ENCODE measurements at places on chromosomes 6 and 20.

DNA sequence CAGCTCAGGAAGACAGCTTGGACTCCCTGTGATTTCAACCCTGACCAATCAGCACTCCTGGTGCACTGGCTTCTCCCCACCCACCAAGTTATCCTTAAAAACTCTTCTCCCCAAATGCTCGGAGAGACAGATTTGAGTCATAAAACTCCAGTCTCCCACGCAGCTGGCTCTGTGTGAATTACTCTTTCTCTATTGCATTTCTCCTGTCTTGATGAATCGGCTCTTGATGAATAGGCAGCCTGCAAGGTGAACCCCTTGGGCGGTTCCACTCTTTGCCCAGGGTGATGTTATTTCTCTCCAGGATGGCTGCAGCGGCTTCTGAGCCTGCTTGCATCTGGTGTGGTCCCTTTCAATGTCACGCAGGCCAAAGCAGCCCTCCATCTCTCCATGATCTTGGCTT, 12.4 kb downstream of the SLC52A3 start:
- no peak for DNase-seq

DNA sequence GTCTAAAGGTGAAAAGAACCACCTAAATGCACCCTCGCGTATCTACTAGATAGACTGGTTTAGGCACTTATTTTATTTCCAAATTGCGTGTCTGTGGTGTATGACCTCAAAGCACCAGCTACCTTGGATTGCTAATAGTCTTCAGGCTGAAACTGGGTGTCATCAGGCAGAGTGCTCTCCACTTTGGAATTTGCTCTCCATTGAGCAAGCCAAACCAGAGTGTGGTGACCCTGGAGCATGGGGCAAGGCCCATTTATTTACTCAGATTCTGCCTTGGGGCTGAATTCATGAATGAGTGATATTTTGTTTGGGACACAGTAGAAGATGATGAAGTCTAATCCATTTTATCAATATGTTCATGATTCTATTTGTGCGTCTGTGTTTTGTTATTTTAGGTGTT, 812.8 kb upstream of the SLC35B3 start:
- DNase-seq: no peak

DNA sequence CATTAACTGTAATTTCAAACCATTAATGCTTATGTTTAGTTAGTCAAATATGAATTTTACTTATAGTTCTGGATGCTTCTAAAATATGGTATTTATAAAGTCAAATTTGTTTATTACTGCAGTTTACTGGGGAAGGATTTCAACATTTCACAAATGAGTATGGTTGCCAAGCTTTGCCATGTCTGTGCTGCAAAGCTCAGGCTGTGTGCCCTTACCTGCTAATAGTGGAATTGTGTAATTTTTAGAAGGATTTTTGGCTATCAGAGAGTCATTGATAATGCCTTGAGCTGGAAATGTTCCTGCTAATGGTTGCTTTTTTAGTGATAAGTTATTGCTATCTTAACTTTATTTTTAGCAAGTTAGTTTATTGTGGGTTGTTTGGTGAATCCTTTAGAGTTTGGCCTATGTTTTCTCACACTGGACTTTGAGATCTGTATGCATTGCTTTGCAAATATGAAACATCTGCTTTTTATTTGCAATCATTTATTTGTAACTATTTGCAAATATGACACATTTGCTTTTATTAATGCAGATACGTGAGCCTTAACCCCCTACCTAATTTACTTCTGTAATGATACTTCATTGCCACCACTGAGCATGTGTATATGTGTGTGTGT, 105.8 kb downstream of the CD109 start:
- no peak for DNase-seq

GRCh38 chr6:44653761-44654218, 266.3 kb downstream of the CDC5L start:
- DNase-seq: no peak

DNA sequence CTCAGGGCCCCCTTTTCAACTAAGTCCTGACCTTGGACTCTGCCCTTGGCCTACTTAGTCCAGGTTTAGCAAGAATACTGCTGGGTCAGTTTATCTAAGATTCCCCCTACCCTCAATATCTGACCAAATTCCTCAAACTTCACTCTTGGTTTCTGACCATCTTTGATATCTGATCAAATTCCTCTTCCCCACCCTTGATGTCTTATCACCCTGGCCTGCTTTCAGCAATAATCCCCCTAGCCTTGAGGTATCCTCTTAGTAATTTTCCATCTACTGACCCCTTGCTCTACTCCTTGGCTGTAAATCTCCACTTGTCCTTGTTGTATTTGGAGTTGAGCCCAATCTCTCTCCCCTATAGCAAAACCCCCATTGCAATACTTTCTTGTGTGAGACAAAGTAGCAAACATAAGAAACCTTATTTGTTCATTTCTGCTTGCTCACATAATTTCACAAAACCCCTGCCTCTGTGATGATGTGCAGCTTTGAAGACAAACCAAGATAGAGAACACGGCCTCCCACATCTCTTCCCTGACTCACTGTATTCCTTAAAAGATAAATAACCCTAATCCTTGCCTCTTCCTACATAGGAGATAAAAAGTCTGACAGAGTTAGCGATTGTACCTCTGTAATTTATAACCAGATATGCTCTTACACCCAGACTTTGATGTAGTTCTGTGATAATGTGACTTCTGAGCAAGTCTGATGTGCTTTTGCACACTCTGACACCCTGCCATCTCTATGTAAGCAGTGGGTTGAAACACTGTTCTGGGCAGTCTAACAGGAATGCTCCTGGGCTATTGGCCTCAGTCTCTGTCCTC, 13.8 kb upstream of the IYD start:
- no peak for DNase-seq

DNA sequence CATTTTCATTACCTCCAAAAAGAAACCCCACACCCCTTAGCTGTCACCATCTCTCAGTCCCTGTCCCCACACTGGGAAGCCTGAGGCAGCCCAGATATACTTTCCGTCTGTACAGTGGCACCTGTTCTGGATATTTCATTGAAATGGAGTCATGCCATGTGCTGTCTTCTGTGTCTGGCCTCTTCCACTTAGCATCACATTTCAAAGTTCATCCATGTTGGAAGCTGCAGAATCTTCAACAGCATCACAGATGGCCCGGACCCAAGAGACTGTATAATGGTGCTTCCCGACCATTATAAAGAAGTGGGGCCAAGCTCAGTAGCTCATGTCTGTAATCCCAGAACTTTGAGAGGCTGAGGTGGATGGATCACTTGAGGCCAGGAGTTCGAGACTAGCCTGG, 58.4 kb downstream of the DLGAP4 start:
- no peak for DNase-seq

- DNase-seq: no peak
Observed at GRCh38 chr6:142705054-142705453, 239.9 kb downstream of the HIVEP2 start.

DNA sequence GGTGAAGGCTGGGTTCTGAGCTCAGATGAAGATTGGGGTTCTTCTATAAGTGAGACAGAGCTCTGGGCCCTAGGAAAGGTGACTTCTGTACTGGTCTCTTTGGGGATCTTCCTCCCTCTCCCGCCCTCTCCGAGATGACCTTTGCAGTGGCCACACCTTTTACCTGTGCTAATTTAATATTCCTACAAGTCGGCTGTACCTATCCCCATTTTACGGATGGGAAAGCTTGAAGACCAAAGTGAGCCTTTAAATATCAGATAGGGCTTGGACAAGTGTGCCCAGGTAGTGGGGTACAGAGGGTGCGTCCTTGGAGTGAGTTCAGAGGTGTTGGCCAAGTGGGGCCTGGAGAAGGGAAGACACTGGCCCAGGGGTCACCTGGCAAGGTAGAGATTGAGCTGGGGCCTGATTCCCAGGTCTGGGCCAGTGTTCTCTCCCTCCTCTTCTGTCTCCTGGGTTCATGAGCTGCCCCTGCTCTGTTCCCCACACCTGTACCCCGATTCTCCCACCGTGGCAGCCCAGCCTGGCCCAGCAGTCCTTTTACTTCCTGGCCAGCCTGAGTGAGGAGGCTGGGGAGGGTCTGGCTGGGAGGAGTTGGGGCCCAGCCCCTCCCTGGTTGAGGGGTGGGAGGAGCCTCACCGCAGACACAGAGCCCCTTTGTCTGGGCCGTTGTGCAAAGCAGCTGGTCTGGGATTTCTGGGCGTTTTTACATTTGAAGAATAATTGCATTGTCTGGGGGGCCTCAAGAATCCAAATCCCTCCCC, 152.1 kb upstream of the RNF24 start:
- no peak for DNase-seq

DNA sequence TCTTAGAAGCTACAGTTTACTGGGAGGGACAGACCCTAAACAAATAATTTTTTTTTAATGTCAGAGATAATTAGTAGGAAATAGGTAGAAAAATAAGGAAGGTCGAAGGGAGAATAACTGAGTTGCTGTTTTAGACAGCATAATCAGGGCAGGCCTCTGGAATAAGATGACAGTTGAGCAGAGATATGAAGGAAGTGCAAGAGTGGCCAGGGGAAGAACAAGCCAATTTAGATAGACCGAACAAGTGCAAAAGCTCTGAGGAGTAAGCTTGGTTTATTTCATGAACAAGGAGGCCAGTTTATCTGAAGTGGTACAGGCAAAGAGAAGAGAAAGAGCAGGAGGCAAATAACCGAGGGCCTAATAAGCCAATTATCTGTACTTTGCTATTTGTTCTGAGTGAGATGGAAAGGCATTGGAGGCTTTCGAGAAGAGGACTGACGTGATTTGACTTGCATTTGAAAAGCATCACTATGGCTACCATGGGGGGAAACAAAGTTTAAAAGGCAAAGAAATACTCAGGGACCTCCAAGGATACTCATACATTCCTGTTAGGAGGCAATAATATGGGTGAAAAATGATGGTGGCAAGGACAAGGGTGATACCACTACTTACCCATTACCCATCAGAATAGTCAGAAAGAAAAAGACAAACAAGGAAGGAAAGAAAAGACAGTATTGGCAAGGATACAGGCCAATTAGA, 19.7 kb downstream of the PROCR start:
- no peak for DNase-seq

DNA sequence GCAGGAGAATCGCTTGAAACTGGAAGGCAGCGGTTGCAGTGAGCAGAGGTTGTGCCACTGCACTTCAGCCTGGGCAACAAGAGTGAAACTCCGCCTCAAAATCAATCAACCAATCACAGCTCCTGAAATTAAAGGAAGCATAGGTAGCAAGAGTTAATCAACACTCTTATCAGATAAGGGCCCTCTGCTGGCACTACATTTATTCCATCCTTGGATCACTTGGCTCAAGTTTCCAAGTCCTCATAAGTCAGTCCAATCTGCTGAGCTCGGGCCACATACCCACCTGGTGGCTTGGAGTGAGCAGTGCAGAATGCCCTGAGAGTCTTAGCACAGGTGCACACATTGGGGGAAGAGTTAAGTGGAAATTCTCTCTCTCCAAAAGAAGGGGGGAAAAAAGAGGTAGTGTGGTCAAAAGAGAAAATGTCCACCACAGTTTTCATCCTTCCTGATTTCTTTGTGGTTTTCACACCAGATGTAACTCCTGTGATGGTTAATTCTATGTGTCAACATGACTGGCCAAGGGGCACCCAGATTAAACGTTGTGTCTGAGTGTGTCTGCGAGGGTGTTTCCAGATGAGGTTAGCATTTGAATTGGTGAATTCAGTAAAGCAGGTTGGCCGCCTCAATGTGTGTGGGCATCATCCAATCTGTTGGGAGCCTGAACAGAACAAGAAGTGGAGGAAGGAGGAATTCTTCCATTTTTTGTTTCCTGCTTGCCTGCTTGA, 14.2 kb upstream of the FAM8A1 start:
- no peak for DNase-seq

GRCh38 chr20:64111841-64112641, 4.7 kb upstream of the NPBWR2 start:
- DNase-seq: no peak

GRCh38 chr6:148973538-148974208, 226.8 kb downstream of the UST start:
- no peak for DNase-seq

GRCh38 chr20:51697096-51697826, 70.9 kb downstream of the ATP9A start:
- no peak for DNase-seq

All from stimulated activated CD4-positive, alpha-beta T cell treated with anti-CD3 and anti-CD28 coated beads, Interleukin-4, amount 100 ng/mL, for 48 hours (primary cell).